ENCODE measurements at places on chromosomes 1 and 21.

DNA sequence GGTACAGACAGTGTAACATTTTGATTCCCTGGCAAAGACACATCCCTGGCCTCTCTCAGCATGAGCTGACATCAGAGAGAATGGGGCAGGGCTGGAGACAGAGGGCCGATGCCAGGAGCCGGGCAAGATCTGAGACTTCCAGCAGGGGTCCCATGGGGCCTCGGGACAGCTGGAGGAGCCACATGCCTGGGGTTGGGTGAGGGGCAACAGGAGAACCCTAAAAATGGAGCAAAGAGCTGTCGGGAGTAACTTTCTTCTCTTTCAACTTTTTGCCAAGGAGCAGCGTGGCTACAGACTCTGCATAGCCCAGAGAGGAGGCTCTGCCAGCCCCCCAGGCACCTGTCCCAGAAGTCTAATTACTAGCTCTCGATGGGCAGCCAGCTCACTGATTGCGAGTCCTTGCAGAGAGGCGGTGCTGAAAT lies 130.8 kb downstream of the LACTBL1 start:
- no peak for DNase-seq

GRCh38 chr1:154446292-154446691 lies 41.1 kb downstream of the IL6R start:
- no peak for DNase-seq

- DNase-seq = no peak
These were observed 948.4 kb downstream of the MRPL39 start for GRCh38 chr21:24658926-24659325.

GRCh38 chr1:222918801-222919477 lies 104.1 kb downstream of the DISP1 start:
- DNase-seq = no peak

DNA sequence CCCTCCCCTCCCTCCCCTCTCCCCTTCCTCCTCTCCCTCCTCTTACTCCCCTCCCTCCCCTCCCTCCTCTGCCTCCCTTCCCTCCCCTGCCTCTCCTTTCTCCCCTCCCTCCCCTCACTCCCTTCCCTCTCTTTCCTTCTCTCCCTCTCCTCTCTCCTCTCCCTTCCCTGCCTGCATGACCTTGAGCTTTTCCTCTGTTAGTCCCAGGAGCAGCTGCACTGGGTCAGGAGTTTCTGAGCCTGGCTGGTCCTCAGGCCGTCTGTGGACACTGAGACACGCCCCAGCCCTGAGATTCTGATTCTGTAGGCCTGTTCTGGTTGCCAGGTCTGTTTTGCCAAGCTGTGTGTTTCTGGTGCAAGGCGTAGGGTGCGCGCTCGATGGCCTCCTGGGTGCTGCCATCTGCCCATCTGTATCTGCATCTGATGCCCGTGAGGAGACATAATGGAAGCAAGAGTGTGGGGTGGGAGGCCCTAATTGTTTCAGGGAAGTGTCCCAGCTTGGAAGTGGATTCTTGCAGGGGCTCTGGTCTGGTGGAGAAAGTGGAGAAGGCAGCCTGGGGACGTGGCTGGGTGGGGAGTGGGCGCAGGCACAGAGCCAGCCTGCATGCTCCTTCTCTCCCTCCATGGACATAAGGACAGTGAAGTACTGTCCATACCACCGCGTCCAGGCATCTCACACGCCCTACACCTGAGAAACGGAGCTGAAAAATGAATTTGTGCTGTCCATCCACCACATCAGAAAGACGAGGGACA lies 97.2 kb downstream of the WDR4 start:
- no peak for DNase-seq

- no peak for DNase-seq
These were observed 5.1 kb downstream of the TLCD4 start for GRCh38 chr1:95122151-95122697.
